Activated naive CD4-positive, alpha-beta T cell treated with Interleukin-2 at 50 U/mL for 16 hours (primary cell): ENCODE measurements at places on chromosomes 4 and X.

DNA sequence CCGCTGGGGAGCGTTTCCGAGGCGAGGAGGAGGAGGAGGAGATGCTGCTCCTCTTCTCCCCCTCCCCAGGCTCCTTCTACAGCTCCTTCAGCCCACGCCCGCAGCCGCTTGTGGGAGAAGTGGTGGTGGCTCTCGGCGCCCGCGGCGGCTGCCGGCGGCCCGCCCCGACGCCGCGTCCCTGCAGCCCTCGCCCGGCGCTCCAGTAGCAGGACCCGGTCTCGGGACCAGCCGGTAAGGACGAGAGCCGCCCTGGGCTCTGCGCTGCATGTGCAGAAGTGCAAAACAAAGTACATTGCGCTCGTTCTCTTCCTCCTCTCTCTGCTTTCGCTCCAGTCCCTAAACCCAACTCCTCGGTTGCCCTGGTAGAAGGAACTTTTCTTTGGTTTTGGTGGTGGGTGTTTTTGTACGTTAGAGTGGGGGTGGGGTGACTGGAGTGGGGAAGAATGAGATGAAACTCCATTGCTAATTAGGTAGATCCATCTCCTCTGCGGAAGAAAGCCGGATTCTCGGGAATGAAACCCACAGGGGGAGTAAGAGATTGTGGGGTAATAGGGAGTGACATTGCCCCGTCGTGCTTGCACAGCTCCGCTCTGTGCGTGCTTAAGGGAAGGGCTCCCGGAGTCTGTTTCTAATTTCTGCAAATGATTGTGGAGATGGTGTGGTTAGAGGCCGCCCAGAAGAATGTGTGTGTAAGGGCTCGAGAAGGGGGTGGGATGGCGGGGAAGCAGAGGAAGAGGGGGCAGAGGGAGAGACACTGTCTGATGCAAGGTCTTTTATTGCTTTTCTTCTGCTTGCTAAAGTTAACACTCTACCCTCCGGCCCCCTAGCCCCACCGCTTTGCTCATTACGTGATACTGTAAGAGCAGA lies 677 bp downstream of the PTPN13 start:
- peak; percentile 32 for DNase-seq

DNA sequence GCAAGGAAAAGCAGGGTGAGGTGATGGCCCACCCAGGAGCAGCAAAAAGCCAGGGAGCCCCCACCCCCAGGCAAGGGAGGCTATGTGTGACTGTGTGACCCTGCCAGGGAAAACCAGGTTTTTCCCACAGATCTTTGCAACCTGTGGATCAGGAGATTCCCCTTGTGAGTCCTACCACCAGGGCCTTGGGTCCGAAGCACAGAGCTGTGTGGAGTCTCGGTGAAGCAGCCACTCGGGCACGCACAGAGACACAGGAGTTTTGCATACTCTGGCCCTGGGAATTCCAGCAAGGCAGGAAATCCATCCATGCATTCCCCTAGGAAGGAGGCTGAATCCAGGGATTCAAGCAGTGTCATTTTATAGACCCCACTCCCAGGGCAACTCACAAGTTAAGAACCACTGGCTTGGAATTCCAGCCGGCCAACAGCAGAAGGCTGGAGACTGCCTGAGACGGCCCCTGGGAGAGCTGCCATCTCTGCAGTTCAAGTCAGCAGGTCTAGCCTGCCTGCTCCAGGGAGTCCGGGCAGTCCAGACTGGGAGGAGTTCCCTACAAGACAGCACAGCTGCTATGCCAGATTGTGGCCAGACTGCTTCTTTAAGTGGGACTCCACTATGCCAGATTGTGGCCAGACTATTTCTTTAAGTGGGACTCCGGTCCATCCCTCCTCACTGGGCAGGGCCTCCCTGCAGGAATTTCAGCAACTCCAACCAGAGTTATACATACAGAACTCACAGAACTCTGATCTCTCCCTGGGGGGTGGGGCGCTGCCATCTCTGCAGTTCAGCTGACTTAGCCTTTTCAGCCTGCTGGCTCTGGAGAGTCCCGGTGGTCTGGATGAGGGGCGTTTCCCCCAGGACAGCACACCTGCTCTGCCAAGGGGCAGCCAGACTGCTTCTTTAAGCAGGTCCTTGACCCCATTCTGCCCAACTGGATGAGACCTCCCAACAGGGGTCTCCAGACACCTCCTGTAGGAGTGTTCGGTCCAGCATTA lies 85.1 kb upstream of the ADAD1 start:
- DNase-seq = no peak

- no peak for DNase-seq
Measured at GRCh38 chr4:150680651-150681050, 98.7 kb downstream of the MAB21L2 start.

- DNase-seq = no peak
Measured at GRCh38 chr4:138312536-138312911, 70.4 kb upstream of the SLC7A11 start.

DNA sequence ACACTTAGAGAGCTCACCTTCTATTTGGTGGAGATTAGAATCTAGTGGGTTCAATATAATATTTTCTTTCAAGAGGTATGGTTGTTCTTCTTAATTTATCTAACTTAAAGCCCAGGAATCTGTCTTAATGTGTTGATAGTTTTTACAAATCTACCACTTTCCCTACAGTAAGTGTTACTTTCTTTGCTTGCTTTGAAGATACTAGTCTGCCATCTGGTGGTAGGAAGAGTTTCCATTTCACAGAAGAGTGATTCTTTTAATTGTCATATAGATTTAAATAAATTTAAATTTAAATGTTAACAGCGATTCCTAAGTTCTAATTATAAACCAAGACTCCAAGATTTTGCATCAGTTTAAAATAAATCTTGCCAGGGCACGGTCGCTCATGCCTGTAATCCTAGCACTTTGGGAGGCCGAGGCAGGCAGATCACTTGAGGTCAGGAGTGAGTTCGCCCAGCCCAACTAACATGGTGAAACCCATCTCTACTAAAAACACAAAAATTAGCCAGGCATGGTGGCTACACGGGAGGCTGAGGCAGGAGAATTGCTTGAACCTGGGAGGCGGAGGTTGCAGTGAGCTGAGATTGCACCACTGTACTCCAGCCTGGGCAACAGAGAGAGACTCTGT lies 43.5 kb downstream of the NUDT9 start:
- DNase-seq = no peak

DNA sequence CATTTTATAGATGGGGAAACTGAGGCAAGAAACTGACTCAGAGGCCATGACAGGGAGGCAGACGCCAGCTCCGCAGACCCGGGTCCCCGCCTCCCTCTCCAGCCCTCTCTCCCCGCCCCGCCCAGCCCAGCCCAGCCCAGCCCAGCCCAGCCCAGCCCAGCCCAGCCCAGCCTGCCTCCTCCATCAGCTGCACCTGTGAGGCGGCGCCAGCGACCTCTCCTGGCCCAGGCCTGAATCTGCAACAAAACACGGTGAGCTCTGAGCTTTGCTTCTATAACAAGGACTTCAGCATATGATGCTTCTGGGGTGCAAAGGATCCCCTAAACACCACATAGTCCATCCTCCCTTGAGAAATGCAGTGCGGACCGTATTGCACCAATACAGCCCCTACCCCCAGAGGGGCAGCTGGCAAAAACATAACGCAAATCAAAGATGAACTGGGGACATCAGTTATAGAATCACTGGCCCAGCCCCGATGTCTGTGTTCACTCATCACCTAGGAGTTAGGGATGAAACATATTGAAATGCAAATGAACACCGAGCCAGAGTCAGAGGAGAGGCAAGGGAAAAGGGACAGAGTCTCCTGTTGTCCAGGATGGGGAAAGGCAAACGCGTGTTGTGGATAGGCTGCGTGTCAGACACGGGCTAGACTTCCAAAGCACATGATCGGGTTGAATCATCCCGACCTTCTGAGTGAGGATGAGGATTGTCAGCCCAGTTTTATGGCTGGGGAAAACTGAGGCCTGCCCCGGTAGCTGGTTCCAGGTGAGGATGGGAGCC lies 216.1 kb upstream of the PSAPL1 start:
- no peak for DNase-seq

DNA sequence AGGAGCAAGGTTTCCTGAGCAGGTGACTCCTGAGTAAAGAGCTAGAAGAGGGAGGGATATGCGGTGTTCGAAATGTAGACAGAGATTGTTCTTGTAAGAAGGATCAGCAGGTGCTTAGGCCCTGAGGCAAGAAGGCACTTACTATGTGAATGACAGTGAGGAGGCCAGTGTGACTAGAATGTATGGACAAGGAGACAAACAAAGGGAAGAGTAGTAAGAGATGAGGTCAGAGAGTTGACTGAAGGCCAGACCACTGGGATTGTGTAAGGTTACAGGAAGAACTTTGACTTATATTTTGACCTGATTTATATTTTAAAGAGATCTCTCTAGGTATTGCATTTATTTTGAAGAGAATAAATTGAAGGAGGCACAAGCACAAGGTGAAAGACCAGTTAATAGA lies 118.4 kb upstream of the ENPEP start:
- no peak for DNase-seq

DNA sequence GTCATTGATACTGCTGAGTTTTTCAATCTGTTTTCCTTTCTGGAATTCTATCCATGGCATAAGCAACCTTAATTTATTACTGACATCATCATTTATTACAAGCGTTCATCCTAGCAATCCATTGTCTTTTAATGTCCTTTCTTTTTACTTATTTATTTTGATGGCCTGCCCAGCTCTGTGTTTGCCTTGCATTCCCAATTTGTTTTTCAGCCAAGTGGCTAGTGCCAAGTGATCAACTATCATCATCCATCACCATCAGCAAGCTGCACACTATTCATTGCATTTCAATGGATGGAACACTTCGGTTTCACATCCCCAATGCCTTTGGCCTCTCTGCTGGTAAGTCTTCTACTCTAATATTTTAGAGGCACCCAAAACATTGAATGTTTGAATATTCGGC lies 831.7 kb upstream of the EPHA5 start:
- DNase-seq = no peak

DNA sequence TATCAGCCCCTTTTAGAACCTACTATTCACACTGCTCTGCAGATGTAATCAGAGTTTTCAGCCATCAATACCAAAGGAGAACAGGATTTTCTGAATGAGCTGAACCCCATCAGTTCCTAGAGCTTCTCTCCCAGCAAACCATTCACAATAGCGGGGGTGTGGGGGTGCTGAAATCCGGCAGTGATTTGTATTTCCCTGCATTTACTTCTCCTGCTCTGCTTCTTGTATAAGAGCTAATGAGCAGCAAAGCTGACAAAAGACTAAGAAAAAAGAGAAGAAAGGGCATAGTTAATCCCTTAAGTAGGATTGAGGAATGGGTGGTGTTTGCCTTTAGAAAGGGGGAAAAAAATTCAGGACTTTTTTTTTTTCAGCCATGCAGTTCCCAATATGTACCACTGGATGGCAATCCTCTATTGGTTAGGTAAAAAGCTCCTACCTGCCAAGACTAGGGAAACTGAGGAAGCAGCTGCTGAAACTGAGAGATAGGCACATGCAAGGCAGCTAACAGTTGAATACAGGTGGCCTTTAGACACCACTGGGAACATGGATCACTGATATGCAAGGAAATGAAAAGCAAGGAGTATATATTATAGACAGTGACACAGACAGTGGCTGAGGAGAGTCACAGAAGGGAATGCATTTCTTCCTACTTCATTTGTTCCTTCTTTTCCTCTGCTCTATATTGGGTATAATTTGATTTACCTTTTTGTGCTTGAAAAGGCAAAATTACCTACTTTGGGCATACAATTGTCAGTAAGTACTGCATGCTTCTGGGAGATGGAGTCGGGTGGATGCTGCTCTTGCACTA lies 217.9 kb downstream of the HS6ST2 start:
- DNase-seq = no peak

GRCh38 chrX:56853436-56853835 lies 124.4 kb downstream of the NBDY start:
- DNase-seq = no peak

- no peak for DNase-seq
Measured at GRCh38 chr4:6444582-6444981, 27.8 kb downstream of the PPP2R2C start.

DNA sequence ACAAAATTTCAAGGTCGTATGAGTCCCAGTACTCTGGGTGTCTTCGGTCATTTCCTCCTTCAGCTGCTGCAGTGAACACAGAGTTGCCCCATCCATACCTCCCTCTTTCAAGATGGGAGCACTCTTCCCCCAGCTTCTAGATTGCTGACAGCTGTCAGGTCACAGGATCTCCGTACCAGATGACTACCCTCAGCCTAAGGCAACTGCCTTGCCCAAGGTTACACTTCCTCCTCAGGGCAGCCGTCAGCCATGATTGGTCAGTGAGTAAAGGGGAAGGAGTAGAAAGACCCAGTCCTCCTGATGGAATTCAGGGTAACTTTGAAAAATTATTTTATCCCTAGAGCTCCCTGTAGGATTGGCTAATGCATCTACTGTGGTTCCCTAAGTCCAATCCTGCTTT lies 81.6 kb downstream of the NAF1 start:
- no peak for DNase-seq

- DNase-seq = no peak
Measured at GRCh38 chr4:107439401-107439800, 280.6 kb downstream of the PAPSS1 start.

- DNase-seq = no peak
Measured at GRCh38 chr4:142091085-142091513, 454.7 kb downstream of the IL15 start.

DNA sequence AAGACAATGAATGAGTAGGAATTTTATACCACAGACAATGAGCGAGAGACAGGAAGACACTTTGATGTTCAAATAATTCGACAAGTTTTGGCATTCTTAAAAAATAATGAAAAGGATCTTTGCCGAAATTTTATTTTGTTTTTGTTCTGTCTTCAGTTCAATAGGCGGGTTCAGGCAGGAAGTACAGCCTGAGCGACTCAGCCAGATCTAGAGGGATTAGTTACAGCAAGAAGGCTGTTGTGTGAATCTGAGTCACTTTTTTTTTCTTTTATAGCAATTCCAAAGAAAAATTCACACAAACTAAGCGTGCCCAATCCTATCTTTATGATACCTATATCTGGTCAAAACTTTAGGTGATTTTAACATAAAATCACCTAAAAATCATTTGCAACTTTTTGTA lies 505.4 kb upstream of the FAM241A start:
- DNase-seq = no peak

- no peak for DNase-seq
Measured at GRCh38 chr4:102779204-102779603, 18.4 kb upstream of the MANBA start.

DNA sequence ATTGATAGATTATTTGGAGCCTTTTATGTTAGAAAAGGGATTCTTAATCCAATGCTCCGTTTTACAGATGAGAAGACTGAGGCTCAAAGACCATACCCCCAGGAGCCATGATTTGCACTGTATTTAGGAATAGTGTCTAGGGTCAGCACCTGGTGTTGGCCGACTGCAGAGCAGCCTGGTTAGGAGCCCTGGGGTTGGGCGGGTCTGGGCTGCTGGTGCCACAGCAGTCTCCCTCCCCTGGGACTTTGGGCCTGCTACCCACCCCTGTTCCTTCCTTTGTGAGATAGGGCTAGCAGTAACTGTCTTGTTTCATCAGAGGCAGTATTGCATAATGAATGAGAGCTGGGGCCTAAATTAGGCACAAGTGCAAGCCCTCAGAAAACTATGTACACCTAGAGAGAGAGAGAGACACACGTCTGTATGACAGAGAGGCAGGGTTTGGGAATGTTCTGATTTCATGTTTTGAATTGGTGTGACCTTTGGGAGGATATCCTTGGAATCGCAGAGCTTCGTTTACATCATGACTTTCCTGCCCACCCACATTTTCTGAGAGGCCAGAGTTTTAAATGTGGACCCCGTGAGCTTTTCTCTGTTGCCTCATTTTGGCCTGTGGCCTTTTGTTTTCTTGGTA lies 111.7 kb downstream of the PTTG2 start:
- no peak for DNase-seq
